ENCODE measurements at places on chromosomes 12 and 14. TPM values are rescaled to one million over a fixed set of nuclear protein-coding genes. Genes with fewer than 3 reads are reported as not detected.

KRT6C gene
- total RNA-seq: not detected

PROX2 gene
- not detected for total RNA-seq

FOXN4 gene
- total RNA-seq: not detected

GMFB gene
- total RNA-seq: 73.8 TPM

TAS2R13 gene
- total RNA-seq: 7.4 TPM

SYT1 gene
- total RNA-seq: 43.3 TPM

BBOF1 gene
- total RNA-seq: 9.8 TPM

LHX5 gene
- total RNA-seq: not detected

REC8 gene
- 1.9 TPM for total RNA-seq

CFAP54 gene
- total RNA-seq: 5.6 TPM

PGF gene
- 0.36 TPM for total RNA-seq

IQSEC3 gene
- total RNA-seq: 0.41 TPM

Data from fibroblast of the aortic adventitia (primary cell).